GM10248 (cell line): ENCODE measurements at places on chromosomes 11 and 22.

GRCh38 chr11:871472-871871 lies 28.8 kb downstream of the TSPAN4 start:
- DNase-seq = no peak

- DNase-seq = no peak
Observed at GRCh38 chr11:75896843-75897419, 81.9 kb downstream of the UVRAG start.

GRCh38 chr11:128697645-128698174 lies 3.8 kb downstream of the FLI1 start:
- no peak for DNase-seq

- no peak for DNase-seq
Observed at GRCh38 chr11:110100476-110101240, 7.5 kb downstream of the ZC3H12C start.

DNA sequence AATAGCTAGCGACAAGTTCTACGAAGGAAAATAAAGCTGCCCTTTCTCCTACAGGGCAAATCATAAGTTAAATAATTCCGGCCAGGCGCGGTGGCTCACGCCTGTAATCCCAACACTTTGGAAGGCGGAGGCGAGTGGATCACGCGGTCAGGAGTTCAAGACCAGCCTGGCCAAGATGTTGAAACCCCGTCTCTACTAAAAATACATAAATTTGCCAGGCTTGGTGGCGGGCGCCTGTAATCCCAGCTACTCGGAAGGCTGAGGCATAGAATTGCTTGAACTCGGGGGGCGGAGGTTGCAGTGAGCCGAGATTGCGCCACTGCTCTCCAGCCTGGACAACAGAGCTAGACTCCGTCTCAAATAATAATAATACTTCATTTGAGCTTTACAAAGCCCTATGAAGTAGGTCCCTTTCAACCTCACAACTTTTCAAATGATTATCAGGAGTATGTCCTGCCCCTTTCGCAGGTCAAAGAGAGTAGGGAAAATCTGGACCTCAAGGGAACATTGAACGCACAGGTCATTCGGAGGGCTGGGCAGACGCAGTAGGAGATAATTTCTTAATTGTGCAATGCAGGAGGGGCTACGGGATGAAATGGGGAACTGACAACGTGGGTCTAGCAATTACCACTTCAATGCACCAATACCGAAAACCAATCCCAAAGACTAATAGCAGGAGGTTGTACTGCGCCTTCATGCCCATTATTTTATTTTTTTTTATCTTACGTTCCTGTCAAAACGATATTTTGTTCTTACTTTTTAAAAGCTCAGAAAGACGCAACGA lies 590 bp downstream of the COMMD9 start:
- no peak for DNase-seq

- no peak for DNase-seq
Observed at GRCh38 chr11:64989416-64989815, 7.4 kb downstream of the BATF2 start.

- DNase-seq = no peak
Observed at GRCh38 chr22:29587938-29588699, 7.2 kb upstream of the NIPSNAP1 start.
